Right ventricle myocardium superior (tissue), 1 donor: ENCODE measurements at places on chromosomes 6 and 20. TPM values are rescaled to one million over a fixed set of nuclear protein-coding genes. Genes with fewer than 3 reads are reported as not detected.

Gene ZMYND8
- 37.7 TPM for total RNA-seq

Gene CFAP206
- total RNA-seq, result not detected

Gene RHAG
- total RNA-seq, result 0.62 TPM

Gene KCNK17
- not detected for total RNA-seq

DNA sequence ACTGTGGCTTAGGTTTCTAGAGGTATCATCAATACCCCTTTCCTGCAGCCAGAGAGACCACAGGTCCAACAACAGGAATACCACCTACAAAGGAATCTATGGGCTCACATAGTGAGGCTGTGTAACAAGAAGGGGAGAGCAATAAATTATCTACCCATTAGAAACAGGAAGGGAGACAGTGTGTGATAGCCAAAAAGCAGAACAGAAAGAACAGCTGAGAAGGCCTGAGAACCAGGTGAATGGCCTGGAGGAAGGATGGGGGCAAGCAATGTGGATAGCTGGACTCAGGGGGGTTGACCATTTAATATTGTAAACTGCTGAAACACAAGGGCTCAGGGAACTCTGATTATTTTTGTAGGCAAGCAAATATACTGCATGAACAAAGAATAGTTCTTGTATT lies 628.2 kb downstream of the COL12A1 start:
- no peak for DNase-seq

- no peak for DNase-seq
Measured at GRCh38 chr6:41042226-41043055, at the start of gene TSPO2. TSPO2 (plus strand) TSS chr6:41042467; CDS start chr6:41042986, 519 bp downstream.

DNA sequence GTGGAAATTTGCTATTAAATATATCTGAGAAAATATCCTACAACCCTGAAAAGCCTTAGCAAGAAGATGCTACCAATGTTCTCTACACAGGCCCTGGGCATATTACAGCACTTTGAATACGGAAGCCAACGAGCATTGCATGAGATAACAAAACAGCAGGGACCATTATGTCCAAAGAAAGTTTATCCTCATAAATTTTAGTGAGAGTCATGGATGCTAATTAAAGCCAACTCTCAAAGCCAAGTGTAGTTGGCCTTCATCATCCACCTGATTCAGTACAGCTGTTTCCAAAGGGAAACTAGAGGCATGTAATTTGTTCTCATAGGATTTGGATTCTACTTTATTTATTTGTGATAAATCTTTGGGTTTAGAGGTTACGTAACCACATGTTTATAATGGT lies 564.8 kb downstream of the RFPL4B start:
- DNase-seq, result no peak

GRCh38 chr6:360764-361373 lies 30.7 kb upstream of the IRF4 start:
- no peak for DNase-seq

DNA sequence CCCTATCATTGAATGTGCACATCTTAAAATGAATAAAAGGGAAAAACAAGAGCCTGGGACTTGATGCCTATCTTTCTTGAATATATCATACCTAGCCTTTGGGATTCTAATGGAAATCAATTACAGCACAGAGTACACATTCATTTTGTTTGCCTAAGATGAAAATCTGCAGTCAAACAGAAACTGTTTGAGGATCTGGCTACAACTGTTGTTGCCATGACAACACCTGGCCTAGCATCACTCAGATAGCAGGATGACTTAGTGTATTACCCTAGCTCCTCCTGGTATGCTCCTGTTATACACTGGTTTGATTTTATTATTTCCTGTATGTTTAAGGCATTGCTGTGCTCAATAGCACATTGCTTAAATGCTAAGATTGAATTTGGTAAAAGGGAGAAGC lies 71.5 kb upstream of the LAMP5 start:
- DNase-seq, result no peak

- no peak for DNase-seq
Measured at GRCh38 chr6:81307651-81308214, 444.7 kb downstream of the TENT5A start.
